ENCODE measurements at places on chromosomes 7 and 10.

GRCh38 chr7:155660059-155660757, 15.7 kb downstream of the RBM33 start:
- peak; percentile 66 for DNase-seq

- no peak for DNase-seq
Observed at GRCh38 chr10:77431209-77431611, 206.4 kb downstream of the KCNMA1 start.

DNA sequence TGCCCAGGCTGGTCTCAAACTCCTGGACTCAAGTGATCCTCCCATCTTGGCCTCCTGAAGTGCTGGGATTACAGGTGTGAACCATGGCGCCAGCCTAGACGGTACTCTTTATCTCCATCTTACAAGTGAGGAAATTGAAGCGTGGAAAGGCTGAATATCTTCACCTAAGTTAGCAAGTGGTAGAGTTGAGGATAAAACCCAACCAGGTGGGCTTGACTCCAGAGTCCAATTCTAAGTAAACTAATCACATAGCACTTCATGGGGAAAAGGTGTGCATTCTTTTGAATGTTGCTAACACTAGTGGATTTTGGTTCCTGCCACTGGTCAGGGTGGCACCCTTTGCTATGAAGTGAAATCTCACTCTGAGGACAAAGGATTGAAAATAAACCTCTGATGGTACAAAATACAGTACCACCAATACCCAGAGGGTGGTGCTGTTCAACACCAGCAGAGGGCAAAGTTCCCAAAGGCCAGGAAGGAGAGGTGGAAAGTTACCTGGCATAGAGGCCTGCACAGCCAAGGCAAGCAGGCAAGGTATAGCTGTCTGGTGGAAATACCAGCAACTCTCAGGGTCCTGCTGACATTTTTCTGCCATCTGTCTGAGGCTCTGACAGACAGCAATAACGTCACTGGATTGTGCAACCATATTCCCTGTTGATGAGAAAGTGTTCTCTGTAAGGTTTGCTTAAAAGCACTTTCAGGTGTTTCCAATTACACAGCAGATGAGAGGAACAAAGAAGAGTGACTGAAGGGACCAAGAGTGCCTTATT, 17.6 kb downstream of the ZDHHC16 start:
- DNase-seq, result peak; percentile 45

DNA sequence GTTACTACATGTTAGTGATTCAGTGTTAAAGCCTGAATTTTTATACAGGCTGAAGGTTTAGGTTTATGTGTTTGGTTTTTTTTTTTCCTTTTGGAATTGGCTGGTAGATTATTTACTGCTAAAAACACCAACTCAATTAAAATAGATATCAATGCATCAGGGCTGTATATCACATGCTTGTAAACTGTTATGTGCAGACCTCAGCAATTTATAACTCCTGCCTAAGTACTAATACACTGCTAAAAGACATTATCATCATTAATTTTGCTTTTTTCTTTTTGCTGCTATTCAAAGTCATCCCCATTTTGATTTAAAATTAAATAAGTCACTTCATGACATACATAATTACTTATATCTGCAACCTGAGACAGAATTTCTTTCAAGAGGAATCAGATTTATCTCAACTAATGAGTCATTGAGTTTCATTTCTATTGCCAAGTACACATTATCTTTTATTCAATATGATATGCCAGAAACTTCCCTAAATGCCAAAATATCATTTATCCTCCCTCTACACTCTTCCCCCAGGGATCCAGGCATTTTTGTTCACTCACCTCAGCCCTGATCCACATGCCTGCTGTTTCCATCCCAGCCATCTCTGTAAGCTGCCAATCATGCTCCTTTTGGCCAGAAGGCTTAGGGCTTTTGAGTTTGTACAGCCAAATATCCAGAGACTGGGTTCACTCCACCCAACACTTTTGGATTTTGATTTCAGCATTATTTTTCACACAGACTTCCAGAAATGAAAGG, 98.5 kb downstream of the POLR1F start:
- DNase-seq, result no peak

GRCh38 chr7:156524818-156525597, 115.6 kb upstream of the RNF32 start:
- DNase-seq, result no peak

DNA sequence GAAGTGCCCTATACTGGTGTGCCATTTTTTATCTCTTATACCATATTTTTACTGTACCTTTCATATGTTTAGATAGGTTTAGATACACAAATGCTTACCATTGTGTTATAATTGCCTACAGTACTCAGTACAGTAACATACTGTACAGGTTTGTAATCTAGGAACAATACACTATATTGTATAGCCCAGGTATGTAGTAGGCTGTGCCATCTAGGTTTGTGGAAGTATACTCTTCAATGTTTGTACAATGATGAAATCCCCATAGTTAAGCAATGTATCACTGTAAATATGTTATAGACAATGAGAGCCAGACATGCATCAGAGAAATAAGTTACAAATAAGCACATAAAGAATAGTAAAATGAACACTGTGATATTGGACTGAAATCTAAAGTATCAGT, 109.1 kb downstream of the IQUB start:
- no peak for DNase-seq

GRCh38 chr7:108193594-108194498, 63.7 kb upstream of the LAMB4 start:
- no peak for DNase-seq

GRCh38 chr7:82230811-82231581, 212.6 kb downstream of the CACNA2D1 start:
- DNase-seq, result no peak

GRCh38 chr7:21084286-21084685, 297.6 kb upstream of the SP8 start:
- no peak for DNase-seq

DNA sequence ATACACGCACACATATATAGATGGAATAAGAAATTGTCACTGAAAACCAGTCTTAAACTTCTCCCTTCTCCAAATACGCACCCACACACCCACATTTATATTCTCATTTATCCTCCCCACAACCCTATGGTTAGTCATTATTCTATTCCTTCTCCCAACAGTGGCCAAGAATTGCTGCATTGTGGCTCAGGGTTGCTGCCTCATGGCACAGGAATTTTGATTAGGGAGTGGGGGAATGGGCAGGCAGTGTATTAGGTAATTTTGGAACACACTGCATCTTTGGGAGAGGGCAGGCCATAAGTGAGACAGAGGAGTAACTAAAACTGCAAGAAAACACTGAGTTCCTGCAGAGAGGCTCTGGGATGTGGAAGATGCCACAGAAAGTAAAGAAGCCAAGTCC, 35.7 kb downstream of the NAPEPLD start:
- no peak for DNase-seq

GRCh38 chr7:84274029-84274638, 79.5 kb upstream of the SEMA3A start:
- DNase-seq, result no peak

DNA sequence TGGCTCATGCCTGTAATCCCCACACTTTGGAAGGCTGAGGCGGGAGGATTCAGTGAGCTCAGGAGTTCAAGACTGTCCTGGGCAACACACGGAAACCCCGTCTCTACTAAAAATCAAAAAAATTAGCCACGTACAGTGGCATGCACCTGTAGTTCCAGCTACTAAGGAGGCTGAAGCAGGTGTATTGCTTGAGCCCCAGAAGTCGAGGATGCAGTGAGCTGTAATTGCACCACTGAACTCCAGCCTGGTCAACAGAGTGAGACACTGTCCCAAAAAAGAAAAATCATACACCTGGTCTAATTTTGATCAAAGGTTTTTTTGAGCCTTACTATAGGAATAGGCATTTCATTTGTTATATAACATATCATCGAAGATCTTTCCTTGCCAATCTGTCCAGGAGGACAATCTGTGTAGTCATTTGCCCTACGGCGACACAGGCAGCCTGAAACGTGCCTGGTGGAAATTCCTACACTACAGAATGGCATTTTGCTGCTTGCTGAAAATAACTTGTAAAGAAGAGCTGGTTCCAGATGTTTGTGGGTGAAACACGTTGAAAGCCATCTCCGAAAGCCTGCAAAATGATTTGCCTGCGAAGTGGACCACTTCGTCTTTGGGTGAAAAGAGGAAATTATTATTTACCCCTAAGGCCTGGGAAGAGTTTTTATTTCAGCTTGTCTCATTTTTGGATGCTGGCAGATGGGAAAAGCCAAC, 31.3 kb upstream of the GDI2 start:
- no peak for DNase-seq

GRCh38 chr7:20172736-20173334, 44.3 kb downstream of the MACC1 start:
- DNase-seq, result peak; percentile 33

DNA sequence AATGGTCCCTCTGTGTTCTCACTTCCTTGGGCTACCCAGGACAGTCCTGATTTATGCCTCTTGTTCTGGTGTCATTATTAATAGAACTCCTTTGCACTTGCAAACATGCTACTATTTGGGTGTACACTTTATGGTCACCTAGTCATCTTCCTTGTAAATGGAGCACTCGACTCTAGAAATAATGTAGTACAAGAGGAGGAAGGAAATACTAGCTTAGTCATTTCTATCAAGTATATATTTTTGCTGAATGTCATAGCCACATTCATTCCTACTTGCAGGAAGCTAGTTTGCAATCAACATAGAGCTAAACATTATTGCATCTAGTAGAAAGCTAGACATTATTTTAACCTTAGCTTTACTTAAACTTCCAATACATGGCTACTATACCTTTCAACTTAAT, 335.3 kb downstream of the MAGI2 start:
- no peak for DNase-seq

- DNase-seq, result no peak
Observed at GRCh38 chr10:67883710-67884312, 645 bp upstream of the SIRT1 start.

DNA sequence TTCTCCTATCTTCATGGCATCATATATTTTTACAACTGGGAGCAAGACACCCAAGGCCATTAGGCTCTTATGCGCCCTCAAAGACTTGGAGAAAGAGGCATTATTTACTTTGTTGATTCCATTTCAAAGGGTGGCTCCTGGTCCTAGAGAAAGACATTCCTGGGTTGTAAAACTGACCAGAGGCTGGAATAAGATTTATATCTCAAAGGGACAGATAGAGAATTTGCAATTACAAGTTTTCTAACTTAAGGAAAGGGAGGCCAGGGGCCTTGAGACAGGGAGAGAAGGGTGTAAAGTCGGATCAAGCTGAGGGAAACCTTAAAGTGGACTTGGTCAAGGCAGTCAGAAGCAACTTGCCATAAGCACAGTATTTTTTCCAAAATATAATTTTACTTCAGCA, 1086.0 kb downstream of the SORCS3 start:
- DNase-seq, result no peak

- no peak for DNase-seq
Observed at GRCh38 chr10:103641326-103641725, 147.8 kb downstream of the NEURL1 start.

DNA sequence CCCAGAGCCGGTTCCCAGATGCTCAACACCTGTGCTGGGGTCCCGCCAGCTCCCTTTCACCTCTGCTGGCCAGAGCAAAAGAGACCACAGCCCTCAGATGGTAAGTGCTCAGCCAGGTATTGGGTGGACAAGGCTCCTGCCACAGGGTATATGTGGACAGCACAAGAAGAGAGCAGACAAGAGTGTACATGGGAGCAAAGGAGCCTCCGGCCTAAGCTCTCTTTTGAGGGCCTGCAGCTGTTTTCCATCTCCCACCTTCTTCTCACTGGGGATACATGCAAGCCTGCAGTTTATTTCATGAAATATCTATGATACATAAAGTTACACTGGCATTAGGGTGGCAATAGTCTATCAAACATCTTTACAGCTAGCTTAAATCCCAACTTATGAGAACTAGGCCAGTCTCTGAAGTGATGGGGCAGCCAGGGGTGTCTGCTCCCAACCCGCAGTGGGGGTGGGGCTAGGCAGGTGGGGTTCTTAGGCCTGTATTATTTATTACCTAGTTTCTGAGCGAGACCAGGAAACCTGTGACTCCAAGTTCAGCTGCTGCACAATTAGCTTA, 50.4 kb upstream of the DDC start:
- no peak for DNase-seq

DNA sequence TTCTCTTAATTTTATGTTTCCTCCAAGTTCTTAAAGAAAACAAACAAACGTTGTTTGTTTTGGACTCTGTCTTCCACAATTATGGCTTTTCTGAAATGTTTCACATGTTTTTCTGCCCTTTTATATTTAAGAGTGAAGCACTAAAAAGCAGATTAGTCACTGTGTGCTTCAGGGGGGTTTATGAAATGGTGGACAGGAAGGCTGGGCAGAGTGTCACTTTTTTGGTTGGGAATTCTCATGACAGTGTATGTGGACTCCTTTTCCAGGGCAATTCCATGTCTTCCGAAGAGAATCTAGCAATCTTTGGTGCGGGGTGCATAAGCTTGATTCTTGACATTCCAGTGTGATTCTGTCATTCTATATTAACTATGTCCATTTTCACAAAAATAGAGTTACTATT, 669.4 kb downstream of the PARD3 start:
- no peak for DNase-seq

- no peak for DNase-seq
Observed at GRCh38 chr7:92668564-92668963, 78.4 kb upstream of the FAM133B start.

- no peak for DNase-seq
Observed at GRCh38 chr10:125756853-125757487, 18.7 kb downstream of the MMP21 start.

DNA sequence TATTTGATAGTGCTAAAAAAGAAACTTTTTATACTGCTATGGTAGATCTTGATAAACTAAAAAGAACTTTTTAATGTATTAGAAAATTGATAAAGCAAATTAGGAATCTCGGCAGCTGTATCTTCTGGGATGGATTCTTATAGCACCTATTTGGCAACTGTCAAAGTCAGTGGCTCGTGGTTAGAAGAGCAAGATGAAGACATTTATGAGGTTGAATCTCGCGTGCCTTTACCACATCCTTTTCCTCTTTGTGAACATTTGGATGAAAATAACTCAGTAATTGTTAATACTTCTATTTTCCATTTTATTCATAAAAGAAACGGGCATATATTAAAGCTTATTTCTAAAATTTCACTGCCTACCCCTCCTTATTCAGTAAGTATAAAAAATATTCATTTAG, 76.2 kb downstream of the CYP51A1 start:
- DNase-seq, result peak; percentile 50

GRCh38 chr7:82039621-82040020, 269.8 kb upstream of the HGF start:
- DNase-seq, result no peak

GRCh38 chr10:124117511-124117785, 24.1 kb upstream of the CHST15 start:
- DNase-seq, result no peak

DNA sequence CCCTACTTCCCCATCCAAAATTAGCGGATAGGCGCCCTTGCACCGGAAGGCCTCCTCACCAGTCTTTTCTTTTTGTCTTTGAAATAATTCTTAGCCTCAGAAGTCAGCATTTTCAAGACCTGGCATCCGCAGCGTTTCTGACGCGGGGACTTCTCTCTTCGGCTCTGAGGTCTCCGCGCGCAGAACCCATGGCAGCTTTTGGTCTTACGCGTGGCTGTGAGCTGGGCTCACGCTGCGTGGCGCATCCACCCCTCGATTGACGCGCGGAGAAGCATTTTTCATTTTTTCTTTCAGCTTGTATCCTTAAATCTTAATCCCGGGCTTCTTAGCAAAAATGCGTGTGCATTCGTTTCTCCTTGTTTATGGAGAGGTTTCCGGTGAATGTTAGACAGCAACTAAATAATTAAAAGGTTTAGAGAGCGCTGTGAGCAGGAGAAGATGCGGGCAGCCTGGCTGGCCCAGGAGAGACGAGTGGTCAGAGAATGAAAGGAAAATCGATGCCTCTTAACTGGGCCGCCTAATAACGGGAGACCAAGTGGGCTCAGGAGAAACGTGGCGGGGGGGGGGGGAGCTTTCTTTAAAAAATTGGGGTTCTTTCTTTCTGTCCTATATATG, 2.0 kb upstream of the GATA3 start:
- DNase-seq, result no peak

- no peak for DNase-seq
Observed at GRCh38 chr7:136969761-136970160, 101.3 kb downstream of the CHRM2 start.

All from activated CD4-positive, alpha-beta T cell treated with anti-CD3 and anti-CD28 coated beads, Interleukin-2, Interleukin-6, amounts not matched to agents 100 ng/mL and 50 ng/mL, durations not matched to agents 16 hours and 8 hours (primary cell).